ENCODE measurements at places on chromosomes 12 and 14.

- DNase-seq, result no peak
These were observed 7.4 kb downstream of the TESPA1 start for GRCh38 chr12:54977155-54977554.

DNA sequence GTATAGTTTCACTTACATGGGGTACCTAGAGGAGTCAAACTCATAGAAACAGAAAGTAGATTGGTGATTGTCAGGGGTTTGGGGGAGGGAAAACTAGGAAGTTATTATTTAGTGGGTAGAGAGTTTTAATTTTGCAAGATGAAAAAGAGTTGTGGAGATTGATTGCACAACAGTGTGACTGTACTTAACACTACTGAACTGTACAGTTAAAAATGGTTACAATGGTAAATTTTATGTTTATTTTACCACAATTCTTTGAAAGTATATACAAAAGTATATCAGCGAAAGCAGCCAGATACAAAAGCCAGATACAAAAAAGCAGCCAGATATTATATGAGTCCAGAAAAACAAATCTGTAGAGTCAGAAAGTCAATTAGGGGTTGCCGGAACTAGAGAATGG is 247.6 kb downstream of the IPO8 start:
- DNase-seq, result no peak

DNA sequence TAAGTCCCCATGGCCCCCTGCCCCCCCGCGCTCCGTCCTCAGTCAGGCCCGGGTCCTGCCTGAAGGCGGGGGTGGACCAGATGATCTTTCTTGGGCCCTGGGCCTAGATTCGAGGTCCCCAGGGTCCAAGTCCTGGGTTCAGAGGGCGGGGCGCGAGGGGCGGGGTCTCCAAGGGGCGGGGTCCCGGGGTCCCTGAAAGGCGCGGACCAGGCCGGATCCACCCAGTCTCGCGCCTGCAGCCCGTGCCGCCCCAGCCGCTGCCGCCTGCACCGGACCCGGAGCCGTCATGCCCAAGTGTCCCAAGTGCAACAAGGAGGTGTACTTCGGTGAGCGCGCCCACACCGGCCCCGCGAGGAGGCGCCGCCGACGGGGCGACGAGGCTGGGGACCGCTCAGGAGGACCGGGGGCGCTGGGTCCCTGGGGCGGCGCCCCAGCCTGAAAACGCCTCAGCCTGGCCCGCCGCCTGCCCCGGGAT is 325 bp downstream of the CRIP1 start:
- no peak for DNase-seq

GRCh38 chr12:67541625-67541991 is 106.9 kb upstream of the DYRK2 start:
- DNase-seq, result no peak

DNA sequence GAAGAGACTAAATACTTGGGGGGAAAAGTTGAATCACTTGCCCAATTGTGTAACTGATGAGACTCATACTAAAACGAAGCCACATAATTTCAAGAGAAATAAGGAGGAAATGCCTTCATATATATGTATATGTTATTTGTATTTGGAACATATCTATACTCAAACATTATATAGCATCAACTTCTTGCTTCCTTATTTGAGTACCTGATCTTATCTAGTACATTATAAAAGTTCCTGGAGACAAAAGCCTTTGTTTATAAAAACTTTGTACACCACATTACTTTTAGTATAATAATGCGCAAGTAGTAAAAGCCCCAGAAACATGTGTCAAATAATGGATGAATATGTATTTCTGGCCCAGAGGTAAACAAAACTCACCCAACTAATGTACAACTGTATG is 92.0 kb downstream of the SLC2A13 start:
- no peak for DNase-seq

DNA sequence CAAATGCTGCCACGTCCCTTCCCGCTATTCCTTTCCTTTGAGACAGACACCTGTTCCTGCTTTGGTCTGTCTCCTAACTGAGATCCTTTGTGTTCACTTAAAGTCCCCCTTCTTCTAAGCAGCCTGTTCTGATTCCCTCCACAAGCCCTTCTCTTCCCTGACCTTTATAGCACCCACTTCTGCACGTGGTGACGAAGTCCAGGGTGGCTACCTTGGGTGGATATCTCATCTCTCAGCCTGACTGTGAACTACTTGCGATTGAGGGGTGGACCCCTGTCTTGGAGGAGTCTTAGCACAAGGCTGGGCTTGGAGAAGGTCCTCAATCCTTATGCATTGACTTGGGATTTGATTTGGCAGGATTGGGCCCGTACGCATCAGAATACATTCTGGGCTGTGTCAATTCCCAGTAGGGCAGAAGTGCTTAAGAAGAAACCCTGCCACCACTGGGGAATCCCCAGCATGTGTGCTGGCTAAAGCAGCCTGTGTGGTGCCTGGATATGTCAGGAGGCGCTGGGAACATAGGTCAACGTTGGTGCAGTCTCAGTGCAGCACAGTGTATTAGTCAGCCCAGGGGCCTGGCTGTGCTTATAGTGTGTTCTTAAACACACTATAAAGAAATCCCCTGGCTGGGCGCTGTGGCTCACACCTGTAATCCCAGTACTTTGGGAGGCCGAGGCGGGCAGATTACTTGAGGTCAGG is 23.6 kb downstream of the KRT80 start:
- no peak for DNase-seq

DNA sequence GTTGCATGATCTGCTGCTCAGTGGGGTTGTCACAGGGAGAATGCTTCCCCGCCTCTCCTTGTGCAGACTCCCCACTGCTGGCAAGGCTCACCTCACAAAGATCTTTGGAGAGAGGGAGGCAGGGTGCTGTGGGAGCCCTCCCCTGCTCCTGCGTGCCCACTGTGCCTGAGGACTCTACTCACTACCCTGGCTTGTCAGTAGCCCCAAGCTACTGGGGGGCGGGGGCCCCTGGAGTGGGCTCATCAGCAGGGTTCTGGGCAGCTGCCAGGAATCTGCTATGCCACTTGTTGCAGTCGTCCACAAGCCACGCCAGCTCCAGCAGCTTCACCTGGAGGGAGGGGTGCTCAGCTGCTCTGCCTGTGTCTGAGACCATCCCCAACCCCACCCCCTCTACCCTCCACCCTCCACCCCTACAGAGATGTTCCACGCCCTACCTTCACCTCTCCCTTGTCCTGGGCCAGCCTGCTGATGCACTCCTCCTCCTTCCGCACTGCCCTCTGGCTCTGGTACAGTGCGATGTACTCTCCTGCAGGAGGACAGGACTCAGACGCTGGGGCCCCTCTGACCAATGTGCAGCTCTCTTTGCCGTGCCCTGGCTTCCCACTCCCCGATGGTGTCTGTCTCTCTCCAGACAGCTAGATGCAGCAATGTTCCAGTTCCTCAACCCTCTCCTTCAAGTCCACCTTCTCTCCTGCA is 14.2 kb upstream of the BLTP3B start:
- no peak for DNase-seq

Measured in GM20000 (cell line).